Fibroblast of mammary gland (primary cell): ENCODE measurements at places on chromosomes 4 and X.

DNA sequence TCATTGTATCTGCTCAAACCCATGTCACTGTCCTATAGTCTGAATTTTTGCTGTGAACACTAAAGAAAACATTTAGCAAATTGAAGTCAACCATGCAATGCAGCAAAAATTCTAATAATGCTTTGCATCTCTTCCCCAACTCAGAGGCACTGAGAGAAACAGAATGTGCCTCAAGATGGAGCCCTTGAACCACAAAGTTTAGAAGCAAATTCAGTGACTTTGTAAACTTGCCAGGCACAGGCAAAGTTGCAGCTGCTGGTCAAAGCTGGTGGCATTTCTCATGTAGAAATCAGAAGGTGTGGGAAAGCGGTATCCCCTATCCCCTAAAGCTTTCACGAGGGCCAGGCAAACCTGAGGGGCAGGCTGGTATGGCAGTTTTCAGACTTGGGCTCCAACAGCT, 121.7 kb upstream of the DIPK2B start:
- DNase-seq: peak; percentile 88

DNA sequence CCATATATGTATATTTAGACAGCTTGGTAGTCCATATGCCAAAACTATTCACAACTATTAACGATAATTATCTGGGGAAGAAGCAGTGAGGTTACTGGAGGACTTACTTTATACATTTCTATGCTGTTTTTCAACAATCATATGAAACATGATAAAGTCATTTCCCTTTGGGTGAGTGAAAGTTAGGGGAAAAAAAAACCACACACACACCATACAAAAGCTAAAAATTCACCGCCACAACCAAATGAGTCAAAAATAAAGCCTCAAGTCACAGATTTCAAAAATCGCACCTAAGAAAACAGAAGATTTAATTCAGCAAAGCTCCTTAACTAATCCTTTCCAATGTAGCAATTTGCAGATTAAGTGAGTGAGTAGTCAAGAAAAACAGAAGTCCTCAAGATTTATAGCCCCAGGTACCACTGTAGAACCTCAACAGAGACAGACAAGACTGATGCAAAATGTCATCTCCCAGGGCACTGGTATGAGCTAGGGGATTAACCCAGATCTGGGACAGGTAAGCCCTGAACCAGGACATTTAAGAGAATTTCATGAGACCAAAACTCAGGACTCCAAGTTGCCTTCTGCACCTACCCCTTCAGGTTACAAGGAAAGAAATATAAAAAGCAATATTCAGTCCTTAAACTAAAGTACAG, 35.1 kb downstream of the SYTL4 start:
- DNase-seq: no peak

GRCh38 chrX:79110731-79111130, 33.8 kb upstream of the GPR174 start:
- peak; percentile 17 for DNase-seq

GRCh38 chr4:23902222-23902804, 12.5 kb upstream of the PPARGC1A start:
- no peak for DNase-seq

- DNase-seq: no peak
Measured at GRCh38 chrX:134369576-134369975, 90.4 kb upstream of the HPRT1 start.

DNA sequence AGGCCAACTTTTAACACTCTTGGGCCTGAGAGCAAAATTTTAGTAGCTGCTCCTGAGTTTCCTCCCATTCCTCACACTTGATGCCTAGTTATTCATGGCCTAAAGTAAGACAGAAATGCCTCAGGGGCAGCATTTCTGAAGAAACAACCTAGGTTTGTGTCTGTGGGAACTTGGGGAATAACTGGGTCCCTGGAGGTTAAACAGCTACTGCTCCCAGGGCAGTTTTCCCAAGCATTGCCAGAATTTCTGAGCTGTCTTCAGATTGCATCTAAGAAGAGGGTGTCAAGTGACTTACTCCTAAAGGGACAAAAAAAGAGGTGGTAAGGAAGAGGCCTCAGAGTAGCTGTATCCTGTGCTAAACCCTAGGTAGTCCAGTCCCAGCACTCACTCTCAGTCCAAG, 130.8 kb upstream of the ACSL4 start:
- DNase-seq: peak; percentile 29

DNA sequence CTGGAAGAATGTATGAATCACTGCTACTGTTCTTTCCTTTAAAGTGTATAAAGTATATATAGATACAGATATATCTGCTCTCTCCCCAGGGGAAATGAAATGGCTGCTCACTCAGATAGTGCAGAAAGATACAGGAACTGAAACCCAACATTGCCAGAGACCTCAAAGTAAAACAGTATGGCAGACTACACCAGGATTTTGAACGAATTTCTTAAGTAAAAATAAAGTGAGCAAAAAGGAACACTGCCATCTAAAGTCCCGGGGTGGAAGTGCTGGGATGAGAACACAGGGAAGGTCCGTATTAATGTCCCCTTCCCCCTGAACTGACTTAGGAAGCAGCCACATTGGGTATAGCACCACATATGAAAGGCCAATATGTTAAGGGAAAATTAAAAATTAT, 93.4 kb downstream of the TMA16 start:
- DNase-seq: no peak

- DNase-seq: no peak
Measured at GRCh38 chrX:86383681-86384540, 235.7 kb downstream of the DACH2 start.
